ENCODE measurements at places on chromosomes 6 and 20.

DNA sequence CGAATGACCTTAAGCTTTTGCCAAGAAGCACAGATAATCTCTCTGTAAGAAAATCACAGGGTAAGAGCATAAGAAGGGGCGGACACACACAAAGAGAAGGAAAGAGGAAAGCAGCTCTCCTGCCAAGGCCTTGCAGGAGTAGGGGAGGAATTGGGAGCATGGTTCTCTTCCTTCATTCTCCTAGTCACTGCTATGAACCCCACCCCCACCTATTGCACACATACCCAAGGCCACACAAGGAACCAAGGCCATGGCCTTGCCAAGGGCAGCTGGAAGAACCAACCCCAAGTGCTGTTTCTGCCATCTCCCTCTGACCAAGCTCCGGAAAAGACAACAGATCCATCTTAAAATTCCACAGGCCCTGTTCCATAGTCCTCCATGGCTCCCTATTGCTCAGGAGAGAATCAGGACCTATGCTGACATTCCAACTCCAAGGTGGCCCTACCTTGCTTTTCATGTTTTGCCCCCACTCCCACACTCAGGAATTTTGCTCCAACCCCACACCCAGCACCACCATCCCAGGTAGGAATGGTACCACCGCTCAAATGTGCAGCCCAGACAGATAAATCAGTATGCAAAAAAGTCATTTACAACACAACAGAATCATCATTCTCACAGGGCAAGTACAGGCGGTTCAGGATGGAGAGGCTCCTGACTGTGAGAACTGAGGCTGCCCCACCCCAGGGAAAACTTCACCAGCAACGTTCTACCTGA is 31.3 kb downstream of the TRAM2 start:
- no peak for DNase-seq

DNA sequence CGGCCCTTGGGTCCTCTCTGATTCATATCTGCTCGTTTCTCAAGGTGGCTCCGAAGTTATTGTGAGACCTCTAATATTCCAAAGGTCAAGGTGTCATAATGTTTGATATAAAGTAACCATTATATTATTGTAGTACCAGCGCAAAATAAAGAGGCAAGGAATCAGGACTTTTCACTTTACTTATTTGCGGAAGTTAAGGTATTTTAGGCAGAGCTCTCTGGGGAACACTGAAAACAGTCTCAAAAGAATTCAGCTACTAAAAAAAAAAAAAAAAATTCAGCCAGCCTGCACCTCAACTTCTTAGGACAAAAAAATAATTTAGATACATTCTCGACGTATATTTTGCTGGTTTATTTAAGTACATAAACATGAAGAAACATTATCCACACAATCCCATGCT is 2.4 kb downstream of the OSER1 start:
- no peak for DNase-seq

- no peak for DNase-seq
Measured at GRCh38 chr20:58435237-58435636, 46.2 kb downstream of the VAPB start.

- DNase-seq = no peak
Measured at GRCh38 chr6:125769147-125769783, 19.8 kb downstream of the HEY2 start.

DNA sequence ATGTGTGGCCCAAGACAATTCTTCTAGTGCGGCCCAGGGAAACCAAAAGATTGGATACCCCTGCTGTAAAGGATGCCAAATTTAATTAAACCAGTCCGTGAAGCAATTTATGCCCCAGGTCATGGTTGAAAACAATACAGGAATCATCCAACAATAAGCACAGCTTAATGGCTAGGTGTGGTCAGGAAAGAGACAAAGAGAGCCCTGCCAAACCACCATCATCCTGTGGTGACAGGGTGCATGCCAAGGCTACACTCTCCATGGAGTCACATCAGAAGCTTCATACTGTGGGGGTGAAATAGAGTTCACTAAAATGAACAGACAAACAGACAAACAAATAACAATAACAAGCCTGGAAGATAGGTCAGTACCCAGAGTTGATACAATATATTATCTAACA is 62.7 kb downstream of the DZANK1 start:
- no peak for DNase-seq

GRCh38 chr6:5215799-5216198 is 45.0 kb downstream of the LYRM4 start:
- DNase-seq = no peak

All from activated CD4-positive, CD25-positive, alpha-beta regulatory T cell (primary cell).